ENCODE measurements at places on chromosomes 4 and X. TPM values are rescaled to one million over a fixed set of nuclear protein-coding genes. Genes with fewer than 3 reads are reported as not detected.
A peak's percentile ranks its signal among the peaks of the same experiment; 100 is the strongest.

Gene GLRB
- polyA plus RNA-seq, result not detected

Gene GABRG1
- polyA plus RNA-seq, result not detected

GRCh38 chr4:681736-682451 is 7.1 kb downstream of the SLC49A3 start:
- no peaks in the 10 kb centered on the region for H3K27me3 ChIP-seq
- H3K4me1 ChIP-seq, result peaks cover 8% of the 10 kb centered on the region
- no peaks in the 10 kb centered on the region for H3K36me3 ChIP-seq
- H3K4me3 ChIP-seq, result no peak overlapping the region
- no peak overlapping the region for H3K27ac ChIP-seq

GRCh38 chrX:17067534-17067933 is 121.1 kb downstream of the REPS2 start:
- H3K27ac ChIP-seq, result no peak overlapping the region
- no peak for DNase-seq
- H3K4me3 ChIP-seq, result no peak overlapping the region
- H3K4me1 ChIP-seq, result no peaks in the 10 kb centered on the region
- H3K27me3 ChIP-seq, result no peaks in the 10 kb centered on the region

GRCh38 chr4:10803713-10804343 is 119.3 kb upstream of the CLNK start:
- H3K27ac ChIP-seq, result no peak overlapping the region
- no peaks in the 10 kb centered on the region for H3K36me3 ChIP-seq
- DNase-seq, result no peak
- H3K27me3 ChIP-seq, result peaks cover 19% of the 10 kb centered on the region
- H3K4me3 ChIP-seq, result no peak overlapping the region

DNA sequence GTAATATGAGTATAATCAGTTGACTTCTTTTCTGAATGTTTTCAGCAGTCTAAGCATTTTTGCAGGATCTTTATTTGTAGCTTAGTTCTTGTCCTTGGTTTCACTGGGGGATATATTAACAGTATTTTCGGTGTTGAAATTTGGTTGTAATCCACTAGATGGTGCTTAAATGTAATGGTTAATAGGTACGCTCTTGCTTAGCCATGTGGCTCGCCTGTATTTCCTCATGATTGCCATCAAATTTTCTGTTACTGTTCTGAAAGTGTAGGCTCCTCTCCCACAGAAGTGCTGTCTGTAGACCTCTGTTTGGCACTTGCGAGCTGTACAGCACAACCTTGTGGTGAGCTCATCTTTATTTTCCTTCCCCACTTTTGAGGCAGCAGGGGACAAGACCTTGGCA is 3.9 kb upstream of the FAAH2 start:
- peaks cover 8% of the 10 kb centered on the region for H3K27me3 ChIP-seq
- H3K36me3 ChIP-seq, result no peaks in the 10 kb centered on the region
- H3K4me3 ChIP-seq, result no peak overlapping the region
- H3K4me1 ChIP-seq, result peaks cover 10% of the 10 kb centered on the region
- peak overlapping the region; percentile 18 for H3K27ac ChIP-seq

DNA sequence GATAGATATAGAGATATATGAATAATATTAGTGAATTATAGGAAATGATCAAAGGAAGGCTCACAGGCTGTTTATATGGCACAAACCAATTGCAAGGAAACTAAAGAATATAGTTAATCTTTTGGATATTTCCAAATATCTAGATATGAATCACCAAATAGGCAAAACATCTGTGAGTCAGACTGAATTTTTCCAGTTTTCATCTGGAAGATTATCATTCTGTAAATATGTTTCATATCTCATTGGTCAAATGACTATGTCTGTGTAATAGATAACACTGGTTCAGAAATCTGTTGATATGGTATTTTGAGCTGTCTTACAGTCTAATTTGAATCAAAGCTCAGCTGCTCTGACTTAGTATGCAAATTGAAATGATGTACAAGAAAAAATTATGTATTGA is 303.6 kb downstream of the FAM133A start:
- no peak for DNase-seq
- no peak overlapping the region for H3K27ac ChIP-seq
- H3K4me1 ChIP-seq, result no peaks in the 10 kb centered on the region
- H3K27me3 ChIP-seq, result no peaks in the 10 kb centered on the region

Measured in naive B cell (primary cell).